ENCODE measurements at places on chromosomes 3 and 15.

- no peak for DNase-seq
Observed at GRCh38 chr3:116399701-116400226, 45.5 kb downstream of the LSAMP start.

- no peak for DNase-seq
Observed at GRCh38 chr15:80558631-80559319, 136.3 kb upstream of the ABHD17C start.

DNA sequence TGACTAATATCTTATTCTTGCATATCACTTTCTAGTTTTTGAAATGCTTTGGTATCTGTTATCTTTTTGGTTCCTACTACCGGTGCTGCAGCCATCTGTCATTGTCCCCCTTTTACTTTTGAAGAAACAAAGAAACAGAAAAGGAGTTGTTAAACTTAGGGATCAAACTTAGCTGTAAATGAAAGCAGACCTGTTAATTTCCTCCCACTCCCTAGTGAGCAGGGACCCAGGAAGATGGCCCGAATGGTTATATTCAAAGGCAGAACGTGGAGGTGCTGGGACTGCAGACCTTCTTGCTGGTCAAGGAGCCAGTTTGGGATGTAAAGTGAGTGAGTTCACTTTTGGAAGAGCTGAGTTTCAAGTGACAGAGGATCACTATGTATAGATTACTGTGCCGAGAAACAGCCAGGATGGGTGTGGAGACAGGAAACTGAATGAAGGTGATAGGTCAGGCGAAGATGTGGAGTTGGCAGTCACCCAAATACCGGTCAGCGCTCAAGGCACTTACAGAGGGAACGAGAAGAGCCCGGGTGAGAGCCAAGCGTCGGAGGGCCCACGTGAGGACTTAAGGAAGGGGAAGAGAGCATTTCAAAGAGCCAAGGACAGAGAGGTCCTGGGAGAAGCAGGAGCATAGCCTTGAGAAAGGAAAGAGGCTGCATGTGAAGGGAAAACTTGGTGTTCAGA is 20.1 kb downstream of the KBTBD8 start:
- DNase-seq = no peak

DNA sequence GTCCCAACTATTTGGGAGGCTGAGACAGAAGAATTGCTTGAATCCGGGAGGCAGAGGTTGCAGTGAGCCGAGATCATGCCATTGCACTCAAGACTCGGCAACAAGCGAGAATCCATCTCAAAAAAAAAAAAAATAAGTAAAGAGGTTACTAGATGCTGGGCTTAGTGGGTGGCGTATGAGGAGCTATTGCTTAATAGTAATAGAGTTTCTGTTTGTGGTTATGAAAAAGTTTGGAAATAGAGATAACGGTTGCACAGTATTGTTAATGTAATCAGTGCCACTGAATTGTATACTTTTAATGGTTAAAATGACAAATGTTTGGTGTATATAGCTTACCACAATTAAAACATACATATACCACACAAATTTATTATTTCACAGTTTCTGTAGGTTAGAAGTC is 14.7 kb upstream of the HHATL start:
- no peak for DNase-seq

- DNase-seq = no peak
Observed at GRCh38 chr15:69380100-69380725, 33.9 kb upstream of the KIF23 start.

GRCh38 chr3:20776692-20777091 is 590.7 kb upstream of the SGO1 start:
- DNase-seq = no peak

GRCh38 chr15:82047453-82048400 is 1.9 kb upstream of the MEX3B start:
- no peak for DNase-seq

- no peak for DNase-seq
Observed at GRCh38 chr3:42273361-42273760, 7.4 kb upstream of the CCK start.

GRCh38 chr3:74331711-74332110 is 282.7 kb downstream of the CNTN3 start:
- no peak for DNase-seq

DNA sequence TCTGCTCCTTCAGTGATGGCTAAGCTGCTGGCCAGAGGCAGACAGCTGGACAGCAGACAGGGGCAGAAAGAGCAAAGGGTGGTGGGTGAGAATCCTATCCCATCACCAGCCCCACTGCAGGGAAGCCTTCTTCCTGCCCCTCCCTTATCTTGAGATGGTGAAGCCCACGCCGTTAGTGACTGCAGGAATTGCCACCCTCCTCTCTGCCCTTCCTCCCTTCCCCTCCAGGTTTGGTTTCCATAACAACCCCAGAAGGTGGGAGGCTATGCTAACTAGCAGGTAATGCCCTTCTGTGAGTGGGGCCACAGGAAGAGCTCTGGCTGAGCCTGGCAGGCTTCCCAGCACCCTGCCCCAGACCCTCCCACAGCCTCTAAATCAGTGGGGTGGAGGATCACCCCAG is 32.8 kb downstream of the SCN5A start:
- no peak for DNase-seq

- DNase-seq = no peak
Observed at GRCh38 chr3:141191097-141191749, 40.4 kb upstream of the PXYLP1 start.

GRCh38 chr3:2870724-2871333 is 239.3 kb downstream of the IL5RA start:
- DNase-seq = no peak

- DNase-seq = no peak
Observed at GRCh38 chr3:150174179-150174578, 203.5 kb upstream of the PFN2 start.

GRCh38 chr3:133747373-133747772 is 1.2 kb downstream of the TF start:
- DNase-seq = no peak

Data from T-helper 17 cell (primary cell).